ENCODE measurements at places on chromosomes 7 and 10.

DNA sequence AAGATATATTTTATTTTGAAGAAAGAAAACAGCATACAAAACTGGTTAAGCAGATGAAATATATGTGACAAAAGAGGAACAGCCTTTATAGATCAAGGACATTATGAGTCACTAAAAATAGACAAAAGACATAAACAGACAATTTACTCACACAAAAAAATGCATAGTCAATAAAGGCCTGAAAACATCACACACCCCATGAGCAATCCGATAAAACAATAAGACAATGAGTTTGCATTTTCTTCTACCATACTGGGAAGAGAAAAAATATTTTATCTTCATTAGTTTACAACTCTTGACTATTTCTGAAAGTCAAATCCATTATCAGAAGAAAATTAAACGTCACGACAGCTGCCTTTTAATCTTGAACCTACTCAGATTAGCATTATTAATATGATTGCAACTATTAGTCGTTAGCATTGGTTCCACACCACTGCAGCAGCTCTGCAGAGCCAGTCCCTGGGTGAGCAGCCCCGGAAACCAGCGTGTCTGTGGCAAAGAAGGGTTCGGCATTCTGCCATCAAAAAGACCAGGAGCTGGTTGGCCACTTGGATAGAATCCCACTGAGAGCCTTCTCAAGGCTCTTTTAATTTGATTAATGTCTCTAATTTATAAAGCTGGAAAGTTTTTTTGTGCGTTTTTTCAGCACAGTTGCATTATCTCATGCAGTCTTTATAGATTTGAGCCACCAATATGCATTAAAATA is 305.4 kb upstream of the SHH start:
- no peak for DNase-seq

GRCh38 chr10:126227762-126228134 is 160.5 kb downstream of the ADAM12 start:
- DNase-seq: no peak

DNA sequence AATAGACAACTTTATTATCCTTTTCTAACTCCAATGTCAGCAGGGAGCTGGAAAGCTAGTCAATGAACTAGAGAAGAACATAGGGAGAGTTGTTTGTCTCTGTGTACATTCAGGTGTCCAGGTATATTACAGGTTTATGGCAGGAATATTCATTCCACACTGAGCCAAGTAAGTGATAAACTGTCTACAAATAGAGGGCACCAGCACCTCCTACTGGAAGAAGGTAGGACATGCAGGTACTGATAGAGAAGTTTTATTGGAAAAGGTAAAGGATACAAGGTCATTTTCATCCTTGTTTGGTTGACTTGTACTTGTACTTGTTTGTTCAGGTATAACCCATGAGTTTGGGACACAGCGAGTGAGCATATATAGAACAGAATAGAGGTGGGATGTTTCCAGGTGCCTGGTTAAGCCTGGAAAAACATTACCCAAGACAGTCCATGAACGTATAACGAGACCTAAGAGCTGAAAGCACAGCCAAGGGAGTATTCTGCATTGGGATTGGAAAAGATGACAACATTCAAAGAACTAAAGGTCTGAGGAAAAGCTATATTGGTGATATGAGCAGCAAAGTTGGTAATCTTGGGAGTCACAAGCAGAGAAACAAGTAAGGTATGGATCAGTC is 61.4 kb upstream of the PPP1R3C start:
- peak; percentile 36 for DNase-seq

DNA sequence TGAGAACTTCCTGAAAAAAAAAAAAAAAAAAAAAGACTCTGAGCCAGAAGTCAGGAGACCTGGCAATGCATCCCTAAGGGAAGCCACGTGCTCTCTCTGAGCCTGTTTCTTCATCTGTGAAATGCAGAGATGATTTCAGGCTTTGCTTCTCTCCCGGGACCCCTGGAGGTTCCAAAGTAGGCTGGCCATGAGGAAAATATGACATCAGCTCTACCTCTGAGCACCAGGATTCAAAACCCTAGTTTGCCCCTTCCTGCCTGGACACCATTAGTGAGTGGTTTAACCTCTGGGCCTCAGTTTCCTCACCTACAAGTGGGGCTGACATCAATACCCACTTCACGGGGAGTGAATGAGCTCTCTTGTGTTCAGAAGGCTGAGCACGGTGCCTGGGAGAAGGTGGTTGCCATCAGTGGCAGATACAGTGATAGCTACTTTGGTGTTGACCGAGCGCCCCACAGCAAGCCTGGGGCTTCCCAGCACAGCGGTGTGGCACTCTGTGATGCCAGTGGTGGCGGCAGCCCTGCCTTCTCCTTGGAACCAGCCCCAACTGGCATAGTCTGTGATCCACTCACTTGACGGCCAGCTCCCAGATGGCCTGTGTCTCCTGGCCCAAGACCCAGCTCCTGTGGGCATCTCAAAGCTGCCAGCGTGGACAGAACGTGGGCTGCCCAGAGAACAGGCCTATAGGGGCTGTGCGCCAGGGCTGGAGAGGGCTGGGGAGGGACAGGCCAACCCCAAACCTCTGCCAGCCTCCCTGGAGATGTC is 153.1 kb upstream of the UNC5B start:
- peak; percentile 42 for DNase-seq

DNA sequence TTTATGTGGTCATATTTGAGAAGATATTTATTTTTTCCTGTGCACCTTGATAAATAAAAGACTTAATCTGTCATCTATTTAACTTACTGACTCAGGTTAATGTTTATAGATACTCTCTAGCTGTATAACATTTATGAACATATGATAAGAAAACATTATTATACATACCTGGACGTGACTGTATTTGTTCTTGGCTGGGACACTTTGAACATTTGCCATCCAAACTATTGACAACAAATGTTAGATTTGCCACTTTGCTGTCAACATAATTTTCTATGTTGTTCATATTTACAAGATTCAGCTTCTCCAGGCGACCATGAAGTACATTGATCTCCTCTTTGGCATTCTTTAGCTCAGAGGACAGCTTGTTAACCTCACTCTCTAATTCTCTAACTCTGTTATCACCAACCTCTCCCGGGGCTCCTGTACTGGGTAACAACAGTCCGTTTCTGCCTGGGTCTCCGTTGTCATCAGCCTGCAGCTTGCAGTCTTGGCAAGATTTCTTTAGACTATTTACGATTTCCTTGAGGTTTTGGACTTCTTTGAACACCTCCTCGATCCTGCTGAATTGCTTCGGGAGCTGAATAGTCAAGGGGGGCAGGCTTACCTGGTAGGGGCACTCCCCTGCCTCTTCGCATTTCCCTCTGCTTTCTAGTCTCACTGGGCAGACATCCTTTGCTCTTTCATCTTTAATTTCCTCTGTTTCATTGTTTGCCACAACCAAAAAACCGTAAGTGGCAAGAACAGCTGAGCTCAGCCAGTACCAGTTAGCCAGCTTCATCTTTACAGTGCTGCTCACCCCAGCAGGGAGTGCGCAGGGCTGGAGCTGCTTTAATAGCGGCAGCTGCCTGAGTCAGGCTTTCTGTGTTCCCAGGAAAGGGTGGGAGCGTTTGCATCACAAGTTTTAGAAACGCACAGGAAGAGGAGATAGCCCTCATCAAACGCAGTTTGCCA is at the start of gene FGL2:
FGL2 (minus strand) TSS at position 807 of the 954 bp plus-strand sequence; CDS start at position 781, 26 bp downstream.
- DNase-seq: no peak

- no peak for DNase-seq
These were observed 733 bp downstream of the PRKCQ start for GRCh38 chr10:6579183-6579903.
